ENCODE measurements at places on chromosomes 2 and 18.

- no peak for DNase-seq
Measured at GRCh38 chr18:10923551-10924070, 225.8 kb downstream of the PIEZO2 start.

DNA sequence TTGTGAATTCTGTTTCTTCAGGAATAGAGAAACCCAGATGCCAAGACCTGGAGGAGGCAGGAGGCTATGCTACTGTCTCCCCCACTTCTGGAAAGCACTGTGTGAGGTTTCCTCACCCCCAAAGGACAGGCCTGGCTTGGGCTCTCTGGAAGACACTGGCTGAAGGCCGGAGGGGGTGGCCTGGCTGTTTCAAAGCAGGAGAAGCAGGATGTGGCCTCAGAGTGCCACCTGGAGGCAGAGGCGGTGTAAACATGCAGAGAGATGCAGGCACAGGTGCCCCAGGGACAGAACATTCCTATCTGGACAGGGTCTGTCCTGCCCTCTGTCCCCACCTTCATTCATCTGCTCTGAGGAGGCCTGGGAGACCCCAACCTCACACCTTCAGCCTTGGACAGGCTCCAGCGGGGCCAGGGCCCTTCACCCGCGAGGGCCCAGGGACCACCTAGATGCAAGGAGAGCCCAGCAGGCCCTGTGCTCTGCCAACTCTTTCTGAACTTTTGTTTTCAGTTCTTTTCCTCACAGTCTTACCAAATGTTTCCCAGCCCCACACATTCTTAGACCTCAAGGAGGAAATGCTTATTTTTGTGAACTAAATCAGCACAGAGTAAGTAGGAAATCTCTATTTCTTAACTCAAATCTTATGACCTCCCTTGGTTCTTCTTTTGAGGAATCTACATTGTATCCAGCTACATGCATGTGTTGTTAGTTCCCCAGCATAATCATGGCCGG, 79.2 kb downstream of the LONRF2 start:
- DNase-seq: peak; percentile 66

GRCh38 chr2:73984203-73984921, at the start of gene TET3:
Gene TET3, plus strand, starts transcription at chr2:73984910. Its CDS starts 1,494 bp downstream, at chr2:73986404.
- peak; percentile 73 for DNase-seq

GRCh38 chr18:7603259-7604000, 36.3 kb downstream of the PTPRM start:
- DNase-seq: no peak

DNA sequence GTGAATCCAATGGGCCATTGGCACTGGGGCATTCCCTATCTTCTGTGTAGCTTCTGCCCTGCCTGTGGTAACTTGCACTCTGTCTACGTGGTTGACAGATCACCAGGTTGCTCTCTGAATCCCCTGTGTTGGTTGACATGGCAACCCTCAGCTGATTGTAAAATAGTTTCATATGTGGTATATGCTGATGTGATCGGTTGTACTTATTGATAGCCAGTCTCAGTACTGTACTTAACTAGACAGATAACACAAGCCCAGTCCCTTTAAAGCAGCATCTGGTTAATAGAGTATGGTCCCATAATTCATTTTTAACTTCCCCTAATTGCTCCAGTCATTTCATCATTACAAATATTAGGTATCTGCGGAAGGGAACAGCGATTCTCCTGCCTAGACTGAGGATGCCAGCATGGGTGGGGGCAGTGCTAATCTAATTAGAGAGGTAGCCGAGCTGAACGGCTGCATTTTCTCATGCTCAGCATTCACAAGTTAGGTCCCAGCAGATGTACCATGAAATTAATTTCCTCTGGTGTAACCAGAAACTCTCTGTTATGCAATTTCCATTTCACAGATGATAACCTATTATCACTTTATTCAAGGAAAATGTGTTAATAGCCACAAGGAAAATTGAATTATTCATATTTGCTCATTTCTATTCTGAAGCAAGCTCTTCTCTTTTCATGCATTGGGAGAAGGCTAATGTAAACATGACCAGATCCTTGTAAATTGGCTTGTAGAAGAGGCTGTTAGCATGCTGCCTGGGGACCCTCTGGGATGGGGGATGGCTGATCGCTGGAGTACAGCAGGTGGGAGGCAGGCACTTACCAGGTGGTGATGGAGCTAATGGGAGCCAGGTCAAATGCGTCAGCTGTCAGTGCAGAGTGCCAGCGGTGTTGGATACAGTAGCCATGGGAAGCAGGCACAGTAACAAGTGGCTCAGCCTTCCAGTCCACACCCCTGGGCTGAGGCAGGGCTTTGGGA, 608.3 kb downstream of the GALR1 start:
- DNase-seq: no peak

DNA sequence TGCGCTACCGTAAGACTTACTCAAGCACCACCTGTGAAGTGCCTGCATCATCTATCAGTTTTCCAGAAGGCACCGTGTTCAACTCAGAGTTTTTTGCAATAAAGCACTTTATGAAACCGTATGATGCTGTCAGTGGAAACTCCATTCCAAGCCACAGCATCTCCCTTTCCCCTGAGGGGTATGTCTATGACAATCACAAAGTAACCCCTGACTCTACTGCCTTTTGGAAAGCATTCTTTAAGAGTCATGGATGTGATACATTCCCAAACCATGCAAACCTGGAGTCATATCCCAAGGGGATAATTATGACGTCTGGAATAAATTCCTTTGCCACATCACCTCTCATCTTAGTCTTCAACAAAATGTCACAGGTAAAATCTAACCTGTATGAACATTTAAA, 39.2 kb downstream of the UNC50 start:
- no peak for DNase-seq

DNA sequence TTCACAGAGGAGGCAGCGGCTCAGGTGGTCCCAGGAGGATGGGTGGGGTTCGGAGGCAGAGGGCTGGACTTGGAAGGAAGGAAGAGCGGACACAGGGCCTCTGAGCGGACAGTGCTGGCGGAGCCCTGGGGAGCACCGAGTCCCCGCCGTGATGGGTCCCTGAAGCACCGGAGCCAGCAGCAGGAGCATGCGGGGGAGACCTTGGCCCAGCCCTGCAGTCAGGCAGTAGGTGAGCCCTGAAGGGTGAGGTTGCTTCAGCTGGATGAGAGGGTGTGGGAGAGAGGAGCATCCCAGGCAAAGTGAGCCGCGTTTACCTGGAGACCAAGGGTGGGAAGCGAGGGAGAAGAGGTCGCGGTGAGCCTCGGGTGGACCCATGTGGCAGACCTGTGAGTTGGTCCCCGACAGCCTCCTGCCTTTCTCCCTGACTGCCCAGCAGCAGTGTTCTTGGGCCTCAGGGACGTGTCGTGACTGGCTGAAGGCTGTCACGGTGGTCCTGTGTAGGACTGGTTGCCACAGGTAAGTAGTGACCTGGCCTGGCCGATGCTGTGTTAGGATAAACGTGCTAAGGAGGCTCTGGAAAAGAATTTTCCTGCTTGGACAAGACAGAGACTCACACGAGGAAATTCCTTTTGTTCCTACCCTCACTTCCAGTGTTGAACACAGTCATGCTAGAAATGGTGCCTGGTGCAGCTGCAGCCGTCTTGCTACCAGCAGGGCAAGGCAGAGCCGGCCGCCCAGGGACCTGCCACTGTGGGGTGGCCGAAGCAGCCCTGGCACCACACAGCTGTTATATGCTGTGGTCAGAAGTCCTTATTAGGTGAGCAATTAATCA, 73.0 kb downstream of the RRM2 start:
- no peak for DNase-seq

DNA sequence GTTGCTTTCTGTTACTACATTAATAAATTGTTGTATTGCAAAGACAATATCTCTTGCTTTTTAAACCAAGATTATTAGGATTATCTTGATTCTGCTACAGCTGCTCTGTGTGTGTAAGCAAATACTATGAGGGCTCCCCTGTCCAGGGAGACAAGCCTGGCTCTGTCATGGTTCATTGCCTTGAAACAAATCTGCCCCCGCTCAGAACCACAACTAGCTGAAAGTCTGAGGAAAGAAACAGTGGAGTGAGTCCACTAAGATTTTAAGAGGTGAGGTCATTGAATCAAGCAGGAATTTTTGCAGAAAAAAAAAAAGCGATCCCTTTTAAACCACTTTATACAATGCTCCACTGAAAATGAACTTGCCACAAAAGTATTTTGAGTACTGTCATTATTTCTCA, 30.8 kb upstream of the LRRTM4 start:
- no peak for DNase-seq

DNA sequence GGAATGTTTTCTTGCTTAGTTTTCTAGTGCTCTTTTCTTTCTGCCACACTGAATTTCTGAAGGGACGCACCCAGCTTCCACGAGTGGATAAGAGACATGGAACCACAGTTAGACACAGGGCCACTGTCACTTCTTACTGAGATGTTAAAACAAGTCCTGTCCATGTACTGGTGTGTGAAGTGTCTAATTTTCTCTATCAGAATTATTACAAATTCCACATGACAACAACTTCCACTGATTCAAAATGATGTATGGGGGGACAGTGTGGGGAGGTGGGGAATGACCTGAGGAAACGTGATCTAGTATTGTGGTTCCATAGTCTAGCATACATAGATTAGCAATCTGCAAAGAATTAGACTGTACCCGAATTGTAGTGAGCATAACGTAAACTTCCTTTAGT, 169.6 kb downstream of the TMEM247 start:
- DNase-seq: no peak

DNA sequence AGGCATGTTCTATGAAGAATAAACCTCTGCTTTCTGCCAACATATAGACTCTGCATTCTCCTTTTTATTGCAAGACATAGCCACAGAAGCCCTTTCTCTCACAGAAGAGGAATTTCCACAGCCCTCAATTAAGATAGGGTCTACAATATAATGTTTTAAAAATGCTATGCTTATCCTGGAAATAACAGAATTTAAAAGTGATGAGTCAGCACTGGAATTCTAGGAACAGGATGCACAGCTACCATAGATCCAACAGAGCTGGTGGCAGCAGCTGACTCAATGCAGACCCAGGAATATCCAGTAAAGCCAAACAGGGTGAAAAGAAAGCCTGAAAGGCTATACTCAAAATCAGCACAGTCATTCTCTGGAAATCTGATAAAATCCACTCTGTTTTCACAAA, 866.9 kb downstream of the TRIB2 start:
- no peak for DNase-seq

DNA sequence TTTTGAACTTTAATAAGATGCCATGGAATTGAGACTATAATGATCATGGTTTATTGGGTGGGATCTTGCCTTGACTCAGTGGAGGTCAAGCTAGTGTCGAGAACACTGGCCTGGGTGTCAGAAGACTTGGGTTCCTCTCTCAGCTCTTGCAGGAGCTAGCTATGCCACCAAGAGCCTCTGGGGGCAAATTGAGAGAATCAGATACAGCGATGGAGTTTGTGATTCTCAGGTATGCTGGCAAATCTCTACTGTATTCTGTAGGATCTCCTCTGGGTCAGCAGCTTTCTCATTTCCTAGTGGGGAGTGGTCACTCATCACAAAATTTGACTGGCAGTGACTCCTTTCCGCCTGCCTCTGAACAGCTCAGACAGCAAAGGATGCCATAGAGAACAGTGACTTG, 477.0 kb downstream of the RNF144A start:
- no peak for DNase-seq

- no peak for DNase-seq
Measured at GRCh38 chr18:57959278-57959677, 84.7 kb upstream of the NEDD4L start.

DNA sequence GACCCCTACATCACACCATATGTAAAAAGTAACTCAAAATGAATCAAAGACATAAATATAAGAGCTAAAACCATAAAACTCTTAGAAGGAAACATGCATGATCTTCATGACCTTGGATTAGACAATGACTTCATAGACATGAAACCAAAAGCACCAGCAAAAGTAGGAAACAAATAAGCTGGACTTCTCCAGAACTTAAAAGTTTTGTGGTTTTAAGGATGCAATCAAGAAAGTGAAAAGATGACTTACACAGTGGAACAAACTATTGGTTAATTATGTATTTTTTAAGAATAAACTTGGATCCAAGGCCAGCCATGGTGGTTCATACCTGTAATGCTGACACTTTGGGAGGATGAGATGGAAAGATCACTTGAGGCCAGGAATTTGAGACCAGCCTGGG, 150.2 kb downstream of the GALNT1 start:
- no peak for DNase-seq

DNA sequence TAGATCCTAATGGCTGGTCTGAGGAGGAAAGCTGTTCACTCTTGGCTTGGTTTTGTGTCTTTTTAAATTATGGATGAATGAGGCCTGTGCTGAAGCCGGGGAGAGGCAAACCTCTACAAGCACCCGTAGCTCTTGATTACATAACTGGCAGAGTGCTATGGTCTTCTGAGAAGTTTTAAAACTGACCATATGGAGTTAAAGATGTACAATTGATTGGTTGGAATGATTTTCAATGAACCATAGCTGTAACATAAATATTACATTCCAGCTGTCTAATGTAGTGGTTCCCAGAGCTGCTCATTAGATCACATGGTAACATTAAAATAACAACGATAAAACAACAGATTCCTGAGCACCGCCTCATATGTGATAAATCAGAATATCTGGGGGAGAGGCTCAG, 71.1 kb upstream of the MAP4K3 start:
- no peak for DNase-seq

GRCh38 chr2:176105078-176105729, 1.9 kb upstream of the HOXD11 start:
- DNase-seq: no peak

- no peak for DNase-seq
Measured at GRCh38 chr2:53268086-53268485, 499.5 kb upstream of the CHAC2 start.

- no peak for DNase-seq
Measured at GRCh38 chr2:238787501-238787900, 60.4 kb upstream of the TWIST2 start.

- DNase-seq: no peak
Measured at GRCh38 chr18:44568342-44568741, 112.3 kb upstream of the SETBP1 start.

GRCh38 chr2:214069254-214069653, 341.6 kb upstream of the VWC2L start:
- DNase-seq: no peak

- no peak for DNase-seq
Measured at GRCh38 chr2:176622792-176623191, 353.6 kb downstream of the MTX2 start.

DNA sequence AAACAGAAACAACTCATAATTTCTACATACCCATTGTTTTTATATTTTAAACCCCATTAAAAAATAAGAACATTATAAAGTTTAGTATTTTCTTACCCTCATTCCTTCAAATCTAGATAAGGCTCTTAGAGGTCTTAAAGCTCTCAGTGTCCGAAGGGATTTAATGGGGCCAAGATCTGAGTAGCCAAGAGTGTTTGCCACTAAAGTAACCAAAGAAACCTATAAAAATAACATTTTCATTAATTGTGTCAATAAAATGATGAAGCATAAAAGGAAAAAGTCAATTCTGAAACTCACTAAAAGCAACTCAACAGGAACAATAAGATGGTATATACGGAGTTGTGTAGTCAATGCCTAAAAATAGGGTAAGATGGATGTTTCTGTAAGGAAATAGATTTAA, 105.4 kb upstream of the SCN1A start:
- DNase-seq: no peak

DNA sequence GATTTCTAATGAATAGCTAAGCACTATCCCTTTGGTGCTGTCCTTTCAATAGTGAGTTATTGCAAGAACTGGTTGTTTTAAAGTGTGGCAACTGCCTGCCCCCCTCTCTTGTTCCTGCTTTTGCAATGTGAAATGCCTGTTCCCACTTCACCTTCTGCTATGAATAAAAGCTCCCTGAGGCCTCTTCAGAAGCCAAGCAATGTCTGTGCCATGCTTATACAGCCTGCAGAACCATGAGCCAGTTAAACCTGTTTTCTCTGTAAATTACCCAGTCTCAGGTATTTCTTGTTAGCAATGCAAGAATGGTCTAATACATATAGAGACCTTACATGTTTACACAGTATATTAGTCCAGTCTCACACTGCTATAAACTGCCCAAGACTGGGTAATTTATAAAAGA, 15.0 kb upstream of the METTL21A start:
- no peak for DNase-seq

Data from stimulated activated CD8-positive, alpha-beta memory T cell treated with anti-CD3 and anti-CD28 coated beads, Interleukin-4, amount 100 ng/mL, for 48 hours (primary cell).